ENCODE measurements at places on chromosomes 11 and 22. TPM values are rescaled to one million over a fixed set of nuclear protein-coding genes. Genes with fewer than 3 reads are reported as not detected.

DNA sequence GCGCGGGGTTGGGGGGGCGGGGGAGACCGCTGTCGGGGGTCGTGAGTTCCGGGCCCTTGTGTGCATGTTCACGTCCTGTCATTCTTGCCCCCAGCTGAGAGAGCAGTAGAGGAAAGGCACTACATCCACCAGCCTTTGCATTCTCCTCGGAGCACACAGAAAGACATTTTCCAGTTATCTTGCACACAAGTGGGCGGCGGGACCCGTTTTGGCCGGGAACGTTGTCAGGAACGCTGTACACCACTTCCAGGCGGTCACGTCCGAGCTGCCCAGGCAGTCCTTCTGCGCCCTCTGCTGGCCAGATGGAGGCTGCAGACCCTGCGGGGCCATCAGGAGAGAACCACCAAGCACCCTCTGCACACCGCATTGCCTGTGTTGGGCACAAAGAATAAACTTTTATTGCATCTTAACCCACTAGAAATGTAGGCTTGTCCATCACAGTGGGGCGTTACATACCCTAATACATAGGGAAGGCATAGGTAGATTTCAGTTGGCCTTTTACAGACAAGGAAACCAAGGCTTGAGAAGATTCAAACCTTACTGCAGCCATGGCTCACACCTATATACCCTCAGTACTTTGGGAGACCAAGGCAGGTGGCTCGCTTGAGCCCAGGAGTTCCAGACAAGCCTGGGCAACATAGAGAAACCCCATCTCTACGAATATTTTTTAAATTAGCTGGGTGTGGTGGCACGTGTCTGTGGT lies 2.8 kb upstream of the CDKN1C start:
- peak; percentile 94 for DNase-seq

DNA sequence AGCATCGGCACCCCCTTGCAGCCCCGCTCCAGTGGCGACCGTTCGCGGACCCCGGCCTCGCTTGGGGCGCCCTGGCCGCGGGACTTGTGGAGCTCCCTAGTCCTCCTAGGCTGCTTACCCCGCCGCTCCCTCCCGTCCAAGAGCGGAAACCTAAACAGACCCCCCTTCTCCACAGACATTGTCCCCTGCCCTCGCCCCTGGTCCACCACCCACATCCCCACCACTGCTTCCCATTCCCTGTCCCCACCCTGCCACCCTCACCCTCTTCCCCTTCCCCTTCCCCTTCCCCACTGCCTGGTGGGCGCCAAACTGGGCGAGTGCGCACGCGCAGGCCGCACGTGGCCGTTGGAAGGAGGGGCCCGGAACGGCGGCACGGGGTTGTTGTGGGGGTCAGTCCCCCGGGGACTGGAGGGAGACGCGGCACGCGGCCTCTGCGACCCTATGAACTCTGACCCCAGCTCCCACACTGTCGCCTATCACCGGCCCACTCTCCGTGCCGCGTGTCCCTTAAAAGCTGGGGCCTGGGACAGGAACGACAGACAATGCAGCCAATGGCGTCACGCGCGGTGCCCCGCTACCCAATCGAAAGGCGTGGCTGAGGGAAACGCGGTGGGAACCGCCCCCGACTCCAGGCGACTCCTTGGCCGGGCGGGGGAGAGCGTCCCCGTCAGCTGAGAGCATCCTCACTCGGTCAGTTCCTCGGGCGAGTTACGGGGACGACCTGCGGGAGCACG lies at the start of gene SNX32:
Gene SNX32 (plus strand): TSS at position 667 of the 734 bp plus-strand sequence. CDS start 103 bp downstream, outside the sequence.
- DNase-seq = peak; percentile 98

The CDKN1C gene
- 0.53 TPM for total RNA-seq

DNA sequence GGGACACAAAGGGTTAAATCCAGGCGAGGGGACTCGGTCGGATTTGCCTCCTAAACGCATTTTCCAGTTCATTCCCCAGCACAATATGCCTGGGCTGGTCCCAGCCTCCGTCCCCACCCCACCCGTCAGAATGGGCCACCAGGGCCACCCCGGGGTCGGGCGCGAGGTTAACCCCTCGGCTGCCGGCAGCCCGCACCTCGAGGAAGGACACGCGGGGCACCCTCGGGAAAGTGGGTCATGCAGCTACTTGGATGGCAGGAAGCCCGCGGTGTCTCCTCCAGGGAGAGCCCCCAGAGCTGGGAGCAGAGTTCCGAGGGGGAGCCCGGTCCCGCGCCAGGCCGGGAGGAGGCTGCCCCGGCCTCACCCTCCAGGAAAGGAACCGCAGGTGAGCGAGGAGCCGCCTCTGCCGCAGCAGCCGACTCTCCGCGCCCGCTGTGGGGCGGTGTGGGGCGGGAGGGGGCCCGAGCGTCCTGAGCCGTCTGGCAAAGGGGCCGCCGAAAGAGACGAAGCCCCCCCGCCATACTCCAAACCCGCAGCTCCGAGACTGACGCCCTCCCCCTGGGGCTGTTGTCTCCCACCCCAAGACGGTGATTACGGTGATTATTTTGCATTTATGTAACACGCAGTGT lies 1.4 kb downstream of the NECTIN1 start:
- peak; percentile 48 for DNase-seq

The SCN4B gene
- total RNA-seq = 0.27 TPM

- DNase-seq = no peak
Observed at GRCh38 chr22:26822313-26822712, 164.9 kb downstream of the MIAT start.

DNA sequence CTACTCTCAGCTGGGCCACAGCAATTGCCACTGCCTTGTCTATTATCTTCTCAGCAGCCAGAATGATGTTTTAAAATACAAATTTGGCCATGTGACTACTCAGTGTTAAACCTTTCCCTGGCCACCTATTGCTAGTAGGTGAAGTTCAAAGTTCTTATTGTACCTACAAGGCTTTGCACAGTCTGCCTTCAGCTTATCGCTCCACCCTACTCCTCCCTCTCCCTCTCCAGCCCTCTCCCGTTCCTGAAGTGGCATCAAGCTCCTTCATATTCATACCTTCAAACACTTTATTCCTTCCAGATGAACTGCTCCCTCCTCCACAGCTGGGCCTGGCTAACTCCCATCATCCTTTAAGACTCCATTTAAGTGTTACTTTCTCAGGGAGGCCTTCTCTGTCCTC lies 37.3 kb downstream of the OR10A6 start:
- DNase-seq = no peak

DNA sequence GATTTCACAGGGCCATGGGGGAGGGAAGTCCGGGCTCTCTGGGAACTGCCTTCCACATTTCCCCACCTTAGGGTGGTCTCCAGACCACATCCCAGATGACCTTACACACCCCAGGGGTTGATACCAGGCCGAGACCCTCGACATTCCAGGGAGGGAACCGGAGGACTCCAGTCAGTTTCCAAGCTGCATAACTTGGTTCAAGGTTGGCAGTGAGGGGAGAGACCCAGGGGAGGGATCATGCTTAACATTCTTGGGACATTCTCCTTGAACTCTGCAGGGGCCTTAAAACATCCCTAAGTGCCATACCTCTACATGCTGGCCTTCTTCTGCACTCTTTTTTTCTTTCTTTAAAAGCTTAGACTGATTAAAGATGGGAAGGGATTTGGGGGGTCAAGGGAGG lies 251.0 kb downstream of the ST3GAL4 start:
- DNase-seq = no peak

- DNase-seq = no peak
Observed at GRCh38 chr11:15969281-15969680, 387.1 kb downstream of the SOX6 start.

- DNase-seq = no peak
Observed at GRCh38 chr11:29305456-29306232, 711.2 kb downstream of the KCNA4 start.

DNA sequence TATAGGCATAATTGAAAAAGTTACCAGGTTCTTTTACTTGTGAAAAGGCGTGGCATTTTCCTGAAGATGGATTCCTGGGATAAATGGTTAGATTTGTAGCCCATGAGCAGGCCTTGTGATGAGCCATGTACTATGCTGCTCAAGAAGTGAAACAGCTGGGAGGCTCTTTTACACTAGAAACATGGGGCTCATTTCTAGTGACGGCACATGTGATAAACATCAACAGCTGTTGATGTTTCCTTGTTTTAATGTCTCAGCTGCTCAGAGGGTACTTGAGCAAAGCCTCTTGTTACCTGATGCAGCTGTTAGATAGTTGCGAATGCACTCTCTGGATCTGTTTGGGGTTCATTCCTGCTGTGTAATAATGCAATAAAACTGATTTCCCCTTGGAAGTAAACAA lies 396.8 kb downstream of the GUCY1A2 start:
- DNase-seq = no peak

The HDHD5 gene
- total RNA-seq = 51.6 TPM

DNA sequence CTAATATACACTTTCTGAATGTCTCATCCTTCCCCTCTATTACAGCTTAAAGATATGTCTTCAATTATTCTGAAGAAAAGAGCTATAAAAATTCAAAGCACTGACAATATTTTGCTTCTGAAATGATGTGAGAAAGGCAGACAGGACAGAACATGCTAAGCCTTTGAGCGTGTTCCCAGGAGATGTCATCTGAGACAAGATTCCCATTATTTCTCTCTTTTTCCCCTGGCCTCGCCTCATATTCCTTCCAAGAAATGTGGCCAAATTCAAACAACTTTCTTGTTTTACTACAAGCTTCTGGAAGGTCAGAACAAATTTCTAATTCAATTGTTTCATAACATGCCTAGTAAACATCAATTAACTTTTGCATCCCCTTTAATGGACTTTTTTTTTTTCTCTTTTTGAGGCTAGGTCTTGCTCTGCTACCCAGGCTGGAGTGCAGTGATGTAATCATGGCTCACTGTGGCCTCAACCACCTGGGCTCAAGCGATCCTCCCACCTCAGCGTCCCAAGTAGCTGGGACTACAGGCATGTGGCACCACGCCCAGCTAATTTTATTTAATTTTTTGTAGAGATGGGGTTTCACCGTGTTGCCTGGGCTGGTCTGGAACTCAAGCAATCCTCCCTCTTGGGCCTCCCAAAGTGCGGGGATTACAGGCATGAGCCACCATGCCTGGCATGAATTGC lies 37.1 kb upstream of the NFRKB start:
- no peak for DNase-seq

The DDI1 gene
- total RNA-seq = not detected

- DNase-seq = no peak
Observed at GRCh38 chr11:64670975-64671374, 52.0 kb downstream of the NRXN2 start.

DNA sequence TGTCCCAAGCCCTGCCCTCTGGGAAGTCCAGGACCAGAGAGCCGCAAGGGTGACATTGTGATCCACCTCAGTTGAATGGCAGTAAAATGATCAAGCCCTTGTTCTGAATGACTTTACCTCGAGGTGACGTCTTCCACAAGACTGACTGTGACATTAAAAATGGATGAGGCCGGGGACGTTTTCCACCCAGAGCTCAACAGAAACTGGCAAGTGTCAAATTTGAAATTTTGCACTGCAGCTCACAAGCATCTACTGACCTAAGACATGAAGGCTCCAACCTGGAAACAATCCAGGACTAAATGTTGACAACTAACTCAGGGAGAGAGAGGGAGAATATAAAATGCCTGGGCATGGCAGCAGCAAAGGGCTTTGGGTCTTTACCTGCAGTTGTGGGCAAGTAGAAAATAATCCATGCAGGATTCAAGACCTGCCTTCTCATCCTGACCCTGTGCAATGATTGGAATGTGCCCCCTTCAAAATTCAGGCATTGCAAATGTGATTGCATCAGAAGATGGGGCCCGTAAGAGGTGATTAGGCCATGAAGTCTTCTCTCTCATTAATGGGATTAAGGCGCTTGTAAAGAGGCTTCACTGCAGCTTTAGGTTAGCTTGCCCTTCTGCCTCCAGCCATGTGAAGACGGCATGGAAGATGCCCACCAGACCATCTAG lies 33.6 kb upstream of the CLMP start:
- DNase-seq = no peak

- no peak for DNase-seq
Observed at GRCh38 chr11:8807544-8808225, 103.3 kb upstream of the AKIP1 start.

The TEX12 gene
- 0.32 TPM for total RNA-seq

GRCh38 chr11:88206751-88207150 lies 31.5 kb upstream of the RAB38 start:
- DNase-seq = no peak

- DNase-seq = peak; percentile 53
Observed at GRCh38 chr11:96188243-96189006, 154.6 kb downstream of the MAML2 start.

The LRRC74B gene
- not detected for total RNA-seq

The CARD16 gene
- 13.9 TPM for total RNA-seq

DNA sequence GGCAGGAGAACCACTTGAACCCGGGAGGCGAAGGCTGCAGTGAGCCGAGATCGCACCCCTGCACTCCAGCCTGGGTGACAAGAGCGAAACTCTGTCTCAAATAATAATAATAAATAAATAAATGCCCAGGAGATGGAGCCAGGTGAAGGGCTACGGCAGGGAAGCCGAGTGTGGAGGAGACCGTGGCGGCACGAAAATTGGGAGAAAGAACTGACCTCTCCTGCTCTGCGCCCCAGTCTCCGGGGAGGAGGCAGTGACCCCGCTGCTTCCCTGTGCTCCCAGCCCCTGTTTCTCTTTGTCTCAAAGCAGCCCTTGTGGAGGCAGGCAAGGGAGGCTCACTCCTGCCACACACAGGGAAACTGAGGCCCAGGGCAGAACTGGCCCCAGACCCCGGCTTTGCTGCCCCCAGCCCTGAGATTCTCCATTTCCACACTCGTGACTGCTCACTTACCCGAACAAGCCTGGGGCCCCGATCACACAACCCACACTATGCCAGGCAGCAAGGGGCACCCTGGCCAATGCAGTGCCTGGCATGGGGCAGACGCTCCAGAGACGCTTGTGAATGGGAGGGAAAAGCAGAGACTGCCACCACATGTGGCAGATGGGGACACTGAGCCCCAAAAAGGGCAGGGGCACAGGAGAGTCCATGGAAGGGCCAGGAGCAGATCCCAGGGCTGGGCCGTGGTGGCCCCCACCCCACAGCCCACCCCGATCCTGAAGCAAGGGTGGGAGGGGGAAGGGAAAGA lies 80.4 kb upstream of the PRR5 start:
- no peak for DNase-seq

The OR51G2 gene
- total RNA-seq = not detected

The CYB5R3 gene
- total RNA-seq = 79.5 TPM

DNA sequence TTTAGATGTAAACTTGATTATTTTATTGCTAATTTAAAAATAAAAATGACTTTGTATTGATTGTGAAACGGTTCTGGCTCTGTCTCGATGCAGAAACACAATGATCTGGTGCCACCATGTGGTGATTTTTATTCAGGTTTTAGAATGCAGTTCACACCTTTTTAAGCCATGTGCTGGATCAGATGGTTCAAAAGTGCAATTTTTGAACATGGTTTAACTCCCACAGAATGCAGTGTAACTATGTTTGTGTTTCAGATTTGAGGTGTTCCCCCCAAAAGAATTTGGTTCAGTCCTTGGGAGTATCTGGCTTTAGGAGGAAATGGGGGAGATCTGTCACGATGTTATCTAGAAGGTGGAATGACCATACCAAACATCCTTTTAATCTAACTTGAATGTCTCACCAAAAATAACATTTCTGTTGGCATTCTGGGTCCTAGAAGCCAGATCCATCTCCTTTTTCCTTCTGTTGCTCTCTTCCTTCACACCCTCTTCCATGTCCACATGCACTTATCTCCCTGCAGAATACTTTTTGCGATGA lies 7.9 kb downstream of the MRPL16 start:
- DNase-seq = peak; percentile 40

- DNase-seq = no peak
Observed at GRCh38 chr22:21446128-21446826, 20.9 kb upstream of the TMEM191C start.

- DNase-seq = no peak
Observed at GRCh38 chr11:117064275-117064674, 34.0 kb downstream of the SIK3 start.

The ACCS gene
- total RNA-seq = 7.2 TPM
